Inflammatory macrophage treated with lipopolysaccharide for 1 hour (primary cell): ENCODE measurements at places on chromosomes 13 and 19.

DNA sequence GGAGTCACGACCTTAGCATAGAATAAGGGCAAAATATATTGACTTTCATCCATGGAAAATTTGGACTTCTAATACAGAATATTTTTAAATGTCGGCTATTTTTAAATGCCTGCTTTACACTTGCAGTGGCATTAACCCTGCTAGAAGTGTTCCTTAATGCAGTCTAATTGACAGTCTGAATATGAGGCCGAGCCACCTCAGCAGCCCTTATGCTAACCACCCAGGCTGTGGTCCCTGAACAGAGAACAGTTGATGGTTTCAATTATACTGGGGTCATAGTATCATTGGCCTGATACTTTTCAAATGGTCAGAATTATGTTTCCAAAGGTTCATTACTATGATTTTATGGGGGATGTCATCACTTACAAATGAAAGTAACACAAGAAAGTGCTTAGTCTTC lies 764.7 kb upstream of the SLITRK1 start:
- DNase-seq, result no peak

DNA sequence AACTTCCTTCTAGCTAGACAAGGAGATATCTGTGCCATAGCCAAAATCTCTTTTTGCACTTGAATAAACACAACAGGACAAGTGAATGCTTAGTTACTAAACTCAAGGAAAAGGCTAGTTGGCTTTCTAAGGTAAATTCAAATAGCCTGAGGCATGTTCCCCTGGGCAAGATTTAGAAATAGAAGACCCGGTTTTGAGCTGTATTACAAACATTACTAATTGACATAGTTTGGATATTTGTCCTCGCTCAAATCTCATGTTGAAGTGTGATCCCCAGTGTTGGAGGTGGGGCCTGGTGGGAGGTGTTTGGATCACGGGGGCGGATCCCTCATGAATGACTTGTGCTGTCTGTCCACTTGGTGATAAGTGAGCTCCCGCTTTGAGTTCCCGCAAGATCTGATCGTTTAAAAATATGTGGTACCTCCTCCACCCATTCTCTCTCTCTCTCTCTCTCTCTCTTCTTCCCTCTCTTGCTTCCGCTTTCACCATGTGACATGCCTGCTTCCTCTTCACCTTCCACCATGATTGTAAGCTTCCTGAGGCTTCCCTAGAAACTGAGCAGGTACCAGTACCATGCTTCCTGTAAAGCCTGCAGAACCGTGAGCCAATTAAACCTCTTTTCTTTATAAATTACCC lies 3.9 kb upstream of the KBTBD6 start:
- no peak for DNase-seq

- DNase-seq, result no peak
Measured at GRCh38 chr13:79807554-79807953, 326.6 kb downstream of the NDFIP2 start.

- DNase-seq, result no peak
Measured at GRCh38 chr19:17335575-17335974, 920 bp upstream of the ANO8 start.

DNA sequence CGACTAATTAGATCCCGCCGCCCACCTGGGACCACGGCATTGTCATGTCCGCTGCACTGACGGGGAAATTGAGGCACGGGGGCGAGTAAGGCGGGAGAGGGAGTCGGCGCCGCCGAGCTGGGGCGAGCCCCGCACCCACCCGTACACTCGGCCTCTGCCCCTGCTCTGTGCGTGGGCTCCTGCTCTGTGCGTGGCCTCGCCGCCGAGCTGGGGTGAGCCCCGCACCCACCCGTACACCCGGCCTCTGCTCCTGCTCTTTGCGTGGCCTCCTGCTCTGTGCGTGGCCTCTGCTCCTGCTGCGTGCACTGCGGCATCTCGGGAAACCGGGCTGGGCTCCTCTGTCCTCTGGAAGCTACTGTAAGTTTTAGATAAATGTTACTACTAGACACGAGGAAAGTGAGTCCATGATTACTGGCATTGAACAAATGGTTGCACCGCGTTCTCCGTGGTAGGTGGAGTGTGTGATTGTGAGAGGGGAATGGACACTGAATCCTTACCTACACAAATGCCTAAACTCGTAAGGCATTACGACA lies 826 bp upstream of the C1QTNF9 start:
- no peak for DNase-seq

DNA sequence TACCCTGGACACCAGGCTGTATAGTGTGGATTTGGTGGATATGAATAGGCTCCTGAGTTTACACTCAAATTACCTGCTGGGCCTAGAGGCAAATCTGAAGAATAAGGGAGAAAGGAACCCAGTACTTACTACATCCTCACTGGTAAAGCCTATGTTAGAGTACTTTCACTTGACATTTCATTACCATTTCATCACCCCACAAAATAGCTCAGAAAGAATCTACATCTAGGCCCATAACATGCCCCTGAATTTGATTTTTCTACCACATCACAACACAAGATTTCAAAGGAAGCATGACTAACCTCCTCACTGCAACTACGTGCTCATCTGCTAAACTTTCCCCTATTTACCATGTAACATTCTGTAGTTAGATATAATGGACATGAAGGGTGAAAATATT lies 43.3 kb downstream of the VWA8 start:
- DNase-seq, result peak; percentile 27

DNA sequence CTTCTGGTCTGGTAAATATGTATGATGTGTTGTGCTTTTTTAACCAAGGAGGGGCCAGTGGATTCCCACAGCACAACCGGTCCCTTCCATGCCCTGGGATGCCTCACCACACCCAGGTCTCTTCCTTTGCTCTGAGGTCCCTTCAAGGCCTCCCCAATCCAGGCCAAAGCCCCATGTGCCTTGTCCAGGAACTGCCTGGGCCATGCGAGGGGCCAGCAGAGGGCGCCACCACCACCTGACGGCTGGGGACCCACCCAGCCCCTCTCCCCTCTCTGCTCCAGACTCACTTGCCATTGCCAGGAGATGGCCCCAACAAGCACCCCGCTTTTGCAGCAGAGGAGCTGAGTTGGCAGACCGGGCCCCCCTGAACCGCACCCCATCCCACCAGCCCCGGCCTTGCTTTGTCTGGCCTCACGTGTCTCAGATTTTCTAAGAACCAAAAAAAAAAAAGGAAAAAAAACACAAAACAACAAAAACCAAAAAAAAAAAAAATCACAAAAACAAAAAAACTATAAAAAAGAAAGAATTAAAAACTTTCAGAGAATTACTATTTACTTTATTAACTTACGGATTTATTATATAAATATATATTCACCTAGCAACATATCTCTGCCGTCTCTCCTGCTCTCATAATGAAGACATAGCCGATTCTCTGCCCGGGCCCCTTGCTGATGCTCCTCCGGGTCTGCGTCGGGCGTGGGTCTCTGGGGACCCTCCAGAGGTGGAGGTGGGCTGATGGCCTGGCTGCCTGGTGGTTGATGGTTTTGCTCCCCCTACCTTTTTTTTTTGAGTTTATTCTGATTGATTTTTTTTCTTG lies 14.4 kb downstream of the CAPN12 start:
- DNase-seq, result peak; percentile 73

GRCh38 chr13:62747152-62747551 lies 1331.5 kb upstream of the PCDH20 start:
- DNase-seq, result no peak

DNA sequence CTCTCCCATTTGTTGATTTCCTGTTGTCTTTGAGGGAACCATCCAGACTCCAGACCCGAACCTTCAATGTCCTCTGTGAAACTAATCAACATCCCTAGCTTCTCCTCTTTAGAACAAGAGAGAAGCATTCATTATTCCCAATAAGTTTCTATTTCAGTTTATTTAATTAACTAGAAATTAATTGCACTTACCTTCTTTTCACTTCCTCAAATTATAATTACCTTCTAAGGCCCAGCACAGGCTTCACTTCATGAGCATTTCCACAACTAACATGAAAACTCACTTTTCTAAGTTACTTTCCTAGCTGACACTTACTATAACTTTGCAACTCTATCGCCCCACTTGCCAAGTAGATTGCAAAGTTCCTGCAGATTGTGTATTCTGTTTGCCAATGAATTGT lies 71.6 kb upstream of the HTR2A start:
- no peak for DNase-seq

- DNase-seq, result no peak
Measured at GRCh38 chr19:29088761-29089160, 124.2 kb downstream of the UQCRFS1 start.

DNA sequence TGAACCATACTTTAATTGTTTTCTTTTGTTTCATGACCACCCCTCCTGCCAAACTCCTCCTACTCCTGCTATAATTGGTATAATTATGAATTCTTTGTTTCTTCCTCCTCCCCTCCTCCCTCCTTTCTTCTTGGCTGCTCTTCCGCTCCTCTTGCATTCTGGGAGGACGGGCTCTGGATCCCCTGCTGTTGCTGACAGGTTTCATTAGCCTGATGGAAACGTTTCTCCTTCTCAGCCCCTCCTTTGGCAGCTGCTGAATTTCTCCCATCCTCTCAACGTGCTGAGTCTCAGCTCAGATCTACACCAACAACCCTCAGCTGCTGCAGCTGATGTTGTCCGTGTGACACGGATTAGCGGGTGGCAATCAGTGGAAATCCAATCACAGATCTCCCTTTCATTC lies 97.1 kb upstream of the UBAC2 start:
- DNase-seq, result no peak

GRCh38 chr19:55333870-55334269 lies 5.8 kb upstream of the KMT5C start:
- DNase-seq, result no peak

DNA sequence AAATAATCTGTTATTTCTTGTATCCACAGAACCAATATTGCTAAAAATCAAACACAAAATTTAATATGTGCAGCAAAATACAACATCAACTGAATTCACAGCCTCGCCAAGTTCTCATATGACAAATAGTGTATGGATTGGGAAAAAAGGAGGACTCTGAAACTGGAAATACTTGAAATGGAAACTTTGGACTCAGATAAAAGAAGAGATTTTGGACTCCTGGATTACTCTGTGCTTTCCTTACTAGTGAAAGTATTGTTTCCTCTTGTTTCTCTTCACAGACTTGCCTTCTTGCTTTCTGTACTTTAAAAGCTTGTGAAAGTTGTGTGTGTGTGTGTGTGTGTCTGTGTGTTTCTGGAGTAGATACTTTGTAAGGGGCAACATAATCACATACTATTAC lies 1596.3 kb downstream of the PCDH9 start:
- no peak for DNase-seq

DNA sequence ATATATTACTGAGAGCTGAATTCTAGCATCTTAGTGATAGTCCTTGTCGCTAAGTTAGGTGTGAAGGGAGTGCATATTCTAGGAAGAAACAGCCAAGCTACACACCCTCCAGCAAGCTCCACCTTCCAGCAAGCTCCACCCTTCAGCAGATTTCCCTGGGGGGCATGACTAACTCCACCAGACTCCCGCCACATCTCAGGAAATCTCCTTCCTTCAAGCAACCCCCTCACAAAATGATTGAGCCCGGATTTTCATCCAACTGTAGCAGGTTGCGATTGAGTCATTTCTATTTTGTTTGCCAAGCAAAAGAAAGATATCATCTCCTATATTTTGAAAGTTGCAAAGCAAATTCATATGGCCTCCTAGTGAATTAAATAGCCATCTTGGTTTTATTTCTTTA lies 162.1 kb upstream of the TMTC4 start:
- DNase-seq, result no peak

DNA sequence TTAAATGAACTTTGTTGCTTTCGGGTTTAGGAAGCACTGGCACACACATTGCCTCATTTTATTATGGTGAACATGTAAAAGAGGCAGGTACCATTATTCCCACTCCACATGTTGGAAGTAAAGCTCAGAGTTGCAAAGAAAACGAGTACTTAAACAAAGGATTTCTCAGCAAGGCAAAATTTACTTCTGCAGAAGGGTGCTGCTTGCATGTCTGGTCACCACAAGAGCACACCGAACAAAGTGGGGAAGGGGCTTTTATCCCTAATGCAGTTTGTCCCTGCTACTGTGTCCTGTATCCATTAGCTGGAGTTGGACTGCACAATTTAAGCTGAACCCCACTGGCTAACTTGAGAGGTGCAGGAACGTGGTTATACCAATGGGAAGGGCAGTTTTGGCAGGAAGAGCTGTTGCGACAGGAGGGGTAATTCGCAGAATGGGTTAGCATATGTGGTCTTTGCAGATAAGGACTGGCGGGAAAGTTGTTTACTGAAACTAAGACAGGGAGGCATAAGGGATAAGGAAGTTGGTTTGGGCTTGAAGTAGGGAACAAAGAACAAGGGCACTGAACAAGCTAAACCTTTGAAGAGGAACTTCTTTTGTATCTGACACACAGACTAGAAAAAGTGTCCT lies 545.5 kb downstream of the UQCRFS1 start:
- DNase-seq, result no peak

DNA sequence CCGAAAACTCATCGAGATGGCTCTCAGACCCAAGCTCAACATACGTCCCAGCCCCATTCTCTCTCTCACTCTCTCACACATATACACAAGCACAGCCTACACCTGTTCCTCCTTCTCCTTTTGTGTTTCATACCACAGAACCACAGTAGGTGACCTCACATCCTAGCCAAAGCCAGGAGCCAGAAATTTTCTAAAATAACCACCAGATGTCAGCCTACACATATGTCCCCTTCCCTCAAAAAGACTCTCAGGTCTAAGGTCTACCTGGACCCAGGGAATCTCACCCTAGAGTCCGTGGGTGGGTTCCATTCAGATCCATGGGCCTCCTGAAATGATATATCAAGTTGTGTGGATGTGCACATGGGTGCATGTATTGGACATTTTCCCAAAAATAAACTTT lies 104.2 kb upstream of the IPO5 start:
- no peak for DNase-seq

DNA sequence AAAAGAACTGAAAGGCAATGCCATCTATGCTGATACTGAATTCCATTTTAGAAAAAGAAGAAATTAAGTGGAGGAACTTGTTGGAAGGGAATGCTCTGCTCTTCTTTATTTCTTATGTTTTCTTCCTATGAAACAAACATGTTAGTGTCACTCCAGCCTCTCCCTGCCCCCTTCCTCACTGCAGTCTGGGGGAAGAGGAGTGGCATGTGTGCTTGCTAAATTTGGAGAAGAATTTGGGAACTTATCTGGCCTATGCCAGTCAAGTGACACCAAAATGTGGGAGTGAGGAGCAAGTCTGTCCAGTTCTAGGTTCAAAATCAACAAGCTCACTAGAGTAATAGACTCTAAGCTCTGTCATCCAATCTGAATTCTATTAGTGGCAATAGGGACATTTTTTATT lies 214.6 kb downstream of the RBM26 start:
- DNase-seq, result no peak

- no peak for DNase-seq
Measured at GRCh38 chr13:109922518-109922917, 136.1 kb upstream of the IRS2 start.
